ENCODE measurements at places on chromosomes 4 and X.

DNA sequence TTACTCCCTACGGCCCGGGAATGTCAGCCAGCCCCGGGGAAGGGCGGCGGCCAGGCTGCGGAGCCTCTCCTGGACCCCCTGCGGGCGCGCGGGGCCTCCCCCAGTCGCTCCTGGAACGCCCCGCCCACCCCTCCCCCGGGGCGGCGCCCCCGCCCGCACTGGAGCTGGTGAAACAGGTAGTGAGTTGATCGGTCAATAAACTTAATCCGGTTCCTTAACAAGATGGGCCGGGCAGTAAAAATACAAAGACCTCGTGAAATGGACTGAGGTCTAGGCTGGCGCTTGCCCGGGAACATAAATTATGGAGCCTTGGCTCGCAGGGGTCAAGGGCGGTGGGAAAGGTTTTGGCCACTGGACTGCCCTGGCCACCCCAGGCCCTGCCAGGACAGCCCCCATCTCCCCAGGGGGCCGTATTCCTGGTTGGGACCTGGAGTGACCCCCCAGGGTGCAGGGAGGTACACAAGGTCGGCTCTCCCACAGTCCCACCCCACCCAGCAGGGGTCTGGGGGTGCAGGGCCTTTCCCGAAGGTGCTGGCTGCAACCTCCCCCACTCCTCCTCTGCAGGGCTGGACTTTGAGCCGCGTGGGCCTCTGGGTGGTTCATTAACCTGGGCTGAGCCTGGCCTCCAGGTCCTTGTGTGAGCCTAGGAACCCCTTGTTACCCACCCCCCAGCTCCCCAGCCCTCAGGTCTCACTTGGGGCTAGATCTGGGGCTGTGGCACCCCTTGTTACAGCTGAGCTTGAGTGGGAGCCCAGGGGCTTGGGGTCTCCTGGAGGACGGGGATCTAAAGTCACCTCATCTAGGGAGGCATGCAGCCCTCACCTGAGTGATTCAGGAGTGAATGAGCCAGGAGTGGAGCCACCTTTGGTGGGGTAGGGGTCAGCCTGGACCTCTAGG is 2.5 kb downstream of the FGFR3 start:
- no peak for DNase-seq

- no peak for DNase-seq
Measured at GRCh38 chr4:87758270-87758669, 41.1 kb upstream of the IBSP start.

DNA sequence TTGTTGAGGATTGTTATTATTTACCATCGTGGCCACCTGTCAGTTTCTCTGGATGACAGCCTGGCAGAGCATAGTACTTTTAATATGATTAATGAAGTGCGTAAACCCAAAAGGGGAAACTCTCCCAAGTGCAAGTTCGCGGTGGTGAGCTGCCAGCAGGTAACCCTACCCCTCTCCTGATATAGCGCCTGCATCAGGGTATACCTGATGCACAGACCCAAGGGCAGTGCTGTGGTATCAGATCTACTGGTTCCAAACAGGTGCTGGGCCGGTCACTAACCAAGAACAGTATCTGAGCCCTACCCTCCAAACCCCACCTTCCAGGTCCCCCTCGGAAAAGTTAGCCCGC is 1.6 kb downstream of the RNF150 start:
- DNase-seq: no peak

DNA sequence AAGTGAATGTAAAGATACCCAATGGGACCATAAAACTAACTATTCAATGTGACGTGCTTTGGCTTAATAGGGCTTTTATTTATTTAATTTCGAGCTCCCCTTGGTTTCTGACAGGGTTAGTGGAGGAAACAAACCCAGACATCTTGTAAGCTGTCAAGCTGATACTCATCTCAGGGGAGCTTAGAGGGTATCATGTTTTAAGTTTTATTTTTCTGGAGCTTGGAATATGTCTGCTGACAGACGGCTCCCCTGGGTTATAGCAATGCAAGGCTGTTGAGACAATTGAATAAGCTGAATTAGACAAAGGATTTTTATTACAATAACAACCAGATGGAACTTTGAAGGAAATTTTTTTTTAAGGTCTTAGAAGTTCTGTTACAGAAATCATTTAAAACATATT is 456.5 kb downstream of the IL1RAPL1 start:
- DNase-seq: no peak

GRCh38 chr4:142201041-142201440 is 564.7 kb downstream of the IL15 start:
- DNase-seq: no peak

DNA sequence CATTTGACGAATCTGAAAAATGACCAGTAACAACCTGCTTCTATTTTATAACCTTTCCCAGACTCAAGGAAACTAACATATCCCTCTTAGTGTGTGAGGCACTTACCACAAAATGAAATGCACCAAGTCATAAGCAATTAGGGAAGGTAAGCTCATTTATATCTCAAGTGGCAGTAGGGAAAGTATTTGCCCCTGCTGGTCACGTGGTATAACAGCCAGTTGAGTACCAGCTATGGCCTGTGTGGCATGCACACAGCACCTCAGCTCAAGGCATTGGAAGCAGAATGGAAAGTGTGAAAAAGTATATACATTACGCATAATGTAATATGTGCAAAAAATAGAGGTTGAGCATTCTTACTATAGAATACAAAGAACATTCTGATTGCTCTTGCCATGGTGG is 178.3 kb upstream of the GYPA start:
- no peak for DNase-seq

- no peak for DNase-seq
Measured at GRCh38 chrX:137171626-137172025, 137.8 kb upstream of the GPR101 start.

GRCh38 chr4:54446581-54446980 is 211.2 kb upstream of the KIT start:
- DNase-seq: no peak

DNA sequence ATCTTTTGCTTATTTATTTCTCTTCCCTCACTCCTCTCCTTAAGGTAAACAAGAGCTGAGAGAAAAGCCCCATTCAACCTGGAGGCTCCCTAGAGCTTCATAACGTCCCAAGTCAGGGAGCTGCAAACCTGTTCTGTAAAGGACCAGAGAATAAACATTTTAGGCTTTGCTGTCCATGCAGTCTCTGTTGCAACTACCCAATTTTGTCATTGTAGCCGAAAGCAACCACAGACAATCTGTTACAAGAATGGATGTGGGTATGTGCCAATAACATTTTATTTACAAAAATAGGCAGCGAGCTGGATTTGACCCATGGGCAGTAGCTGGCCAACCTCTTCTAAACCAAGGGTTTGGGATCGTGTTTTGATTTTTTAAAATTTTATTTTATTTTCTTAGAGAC is 71.3 kb upstream of the TBL1X start:
- DNase-seq: no peak

- DNase-seq: no peak
Measured at GRCh38 chr4:37431417-37431743, 186.8 kb downstream of the NWD2 start.

DNA sequence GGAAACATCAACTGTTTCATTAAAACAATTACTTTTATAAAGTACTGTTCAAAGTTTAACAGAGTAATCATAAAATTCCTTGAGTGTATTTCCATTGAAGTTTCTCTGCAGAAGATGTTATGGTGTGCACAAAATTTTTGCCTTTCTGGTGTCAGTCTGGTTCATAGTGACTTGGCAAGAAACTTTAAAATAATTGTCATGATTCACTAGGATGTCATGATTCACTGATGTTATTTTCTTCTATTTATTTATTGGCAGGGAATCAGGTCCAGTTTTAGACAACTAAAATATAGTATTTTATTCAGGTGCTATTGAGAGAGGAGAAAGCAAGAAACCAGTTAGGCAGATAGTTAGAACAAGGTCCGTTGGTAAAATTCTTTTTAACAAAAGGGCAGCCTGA is 3.8 kb downstream of the UGT2A1 start:
- DNase-seq: no peak

- no peak for DNase-seq
Measured at GRCh38 chr4:188154668-188155405, 15.6 kb downstream of the TRIML1 start.

DNA sequence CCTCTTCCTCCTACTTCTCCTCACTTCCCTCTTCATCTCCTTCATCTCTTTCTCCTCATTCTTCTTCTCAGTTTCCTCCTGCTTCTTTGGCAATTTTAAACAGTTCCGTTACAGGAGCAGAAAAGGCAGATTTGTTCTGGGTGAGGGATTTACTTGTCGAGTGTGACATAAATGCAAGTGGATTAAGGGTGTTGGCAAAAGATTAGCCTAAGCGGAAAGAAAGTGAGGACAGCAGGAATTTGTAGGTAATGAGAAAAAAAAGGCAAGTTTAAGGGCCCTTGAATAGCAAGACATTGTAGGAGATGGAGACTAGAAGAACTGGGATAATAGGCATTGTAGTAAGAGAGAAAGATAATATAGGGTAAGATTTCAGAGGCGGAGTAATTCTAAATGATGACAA is 841.6 kb downstream of the RAPGEF2 start:
- no peak for DNase-seq

GRCh38 chr4:42080306-42080705 is 72.1 kb downstream of the BEND4 start:
- DNase-seq: no peak

GRCh38 chr4:166838975-166839614 is 395.2 kb downstream of the SPOCK3 start:
- DNase-seq: no peak

GRCh38 chr4:38615847-38616246 is 48.2 kb upstream of the KLF3 start:
- no peak for DNase-seq

- DNase-seq: no peak
Measured at GRCh38 chrX:46831765-46832327, 5.0 kb upstream of the RP2 start.

- no peak for DNase-seq
Measured at GRCh38 chr4:189443341-189443740, 497.3 kb upstream of the FRG1 start.

GRCh38 chrX:40262157-40263013 is 164.6 kb upstream of the BCOR start:
- DNase-seq: no peak

- no peak for DNase-seq
Measured at GRCh38 chr4:136342666-136343065, 1189.6 kb downstream of the PCDH18 start.

GRCh38 chrX:22177950-22178515 is 94.7 kb upstream of the CBLL2 start:
- DNase-seq: no peak

- DNase-seq: no peak
Measured at GRCh38 chr4:6549445-6549844, 25.5 kb upstream of the MAN2B2 start.

DNA sequence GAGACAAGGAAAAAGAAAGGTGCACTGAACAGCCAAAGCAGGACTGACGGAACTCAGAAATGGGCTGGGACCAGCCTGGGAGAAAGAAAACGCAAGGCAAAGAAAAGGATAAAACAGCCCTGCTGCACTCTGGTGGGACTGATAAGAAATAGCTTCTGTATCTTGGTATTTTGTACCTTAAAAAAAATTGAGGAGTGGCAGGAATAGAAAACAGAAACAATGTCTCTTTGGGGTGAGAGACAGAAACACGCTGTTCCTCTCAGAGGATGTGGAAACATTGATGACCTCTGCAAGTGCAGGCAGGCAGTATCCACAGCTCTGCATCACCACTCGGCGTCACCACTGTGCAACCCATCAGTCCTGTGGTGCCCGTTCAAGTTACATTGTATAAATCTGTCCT is 152.5 kb upstream of the SPRY1 start:
- no peak for DNase-seq

DNA sequence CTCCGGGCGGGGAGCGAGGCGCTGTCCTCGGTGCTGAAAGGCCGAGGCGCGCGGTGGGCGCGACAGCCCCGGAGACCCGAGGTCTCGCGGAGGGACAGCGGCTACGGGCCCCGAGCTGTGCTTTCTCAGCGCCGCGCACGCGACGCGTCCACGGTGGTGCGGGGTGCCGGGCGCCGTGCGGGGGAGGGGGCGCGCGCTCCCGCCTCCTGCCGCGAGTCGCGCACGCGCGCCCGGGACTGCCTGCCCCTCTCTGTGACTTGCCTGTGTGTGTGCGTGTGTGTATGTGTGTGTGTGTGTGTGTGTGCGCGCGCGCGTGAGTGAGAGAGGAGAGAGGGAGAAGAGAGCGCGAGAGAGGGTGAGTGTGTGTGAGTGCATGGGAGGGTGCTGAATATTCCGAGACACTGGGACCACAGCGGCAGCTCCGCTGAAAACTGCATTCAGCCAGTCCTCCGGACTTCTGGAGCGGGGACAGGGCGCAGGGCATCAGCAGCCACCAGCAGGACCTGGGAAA is at the start of gene GRIA2:
GRIA2 (plus strand) TSS at position 358 of the 511 bp plus-strand sequence. CDS start 315 bp downstream, outside the sequence.
- no peak for DNase-seq

DNA sequence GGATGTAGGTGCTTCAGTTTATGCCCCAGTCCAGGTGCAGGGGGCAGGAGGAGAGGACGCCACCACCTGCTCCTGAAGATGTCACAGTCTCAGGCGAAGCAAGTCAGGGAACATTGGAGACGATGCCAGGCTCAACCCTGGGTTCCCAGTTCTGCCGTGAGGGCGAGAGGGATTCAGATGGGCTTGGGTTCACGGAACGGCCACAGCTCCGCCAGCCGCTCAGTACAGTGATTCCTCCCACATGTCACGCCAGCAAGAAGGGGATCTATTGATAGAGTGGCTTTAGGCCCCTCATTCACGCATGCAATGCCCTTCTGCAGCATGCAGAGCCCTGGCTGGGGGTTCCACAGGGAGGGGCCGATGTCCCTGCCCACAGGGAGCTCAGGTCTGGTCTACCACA is 34.2 kb downstream of the ADRA2C start:
- DNase-seq: no peak

- DNase-seq: no peak
Measured at GRCh38 chrX:136691028-136691809, 43.3 kb downstream of the CD40LG start.

DNA sequence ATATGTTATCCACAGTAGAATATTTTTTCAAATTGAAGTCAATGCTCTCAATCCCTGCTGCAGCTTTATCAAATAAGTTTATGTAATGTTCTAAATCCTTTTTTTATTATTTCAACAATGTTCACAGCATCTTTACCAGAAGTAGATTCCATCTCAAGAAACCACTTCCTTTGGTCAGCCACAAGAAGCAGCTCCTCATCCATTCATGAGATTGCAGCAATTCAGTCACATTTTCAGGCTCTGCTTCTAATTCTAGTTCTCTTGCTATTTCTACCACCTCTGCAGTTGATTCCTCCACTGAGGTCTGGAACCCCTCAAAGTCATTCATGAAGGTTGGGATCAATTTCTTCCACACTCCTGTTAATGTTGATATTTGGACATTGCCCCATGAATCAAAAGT is 2301.3 kb upstream of the TENM3 start:
- no peak for DNase-seq

GRCh38 chr4:32884198-32884597 is 2164.0 kb downstream of the PCDH7 start:
- no peak for DNase-seq

- no peak for DNase-seq
Measured at GRCh38 chrX:23825675-23826074, 42.7 kb downstream of the SAT1 start.

GRCh38 chrX:129697204-129697829 is 41.5 kb upstream of the XPNPEP2 start:
- no peak for DNase-seq

- DNase-seq: no peak
Measured at GRCh38 chr4:74934888-74935287, 2.0 kb downstream of the PARM1 start.

GRCh38 chr4:132737344-132737743 is 411.8 kb upstream of the PCDH10 start:
- DNase-seq: no peak

- no peak for DNase-seq
Measured at GRCh38 chr4:14958436-14958835, 43.8 kb upstream of the CPEB2 start.

GRCh38 chr4:8381814-8382581 is 58.5 kb downstream of the ACOX3 start:
- DNase-seq: no peak

Measured in T-helper 9 cell (primary cell).